Sigmoid colon (tissue), 7 donors: ENCODE measurements at places on chromosomes 16 and 17.

DNA sequence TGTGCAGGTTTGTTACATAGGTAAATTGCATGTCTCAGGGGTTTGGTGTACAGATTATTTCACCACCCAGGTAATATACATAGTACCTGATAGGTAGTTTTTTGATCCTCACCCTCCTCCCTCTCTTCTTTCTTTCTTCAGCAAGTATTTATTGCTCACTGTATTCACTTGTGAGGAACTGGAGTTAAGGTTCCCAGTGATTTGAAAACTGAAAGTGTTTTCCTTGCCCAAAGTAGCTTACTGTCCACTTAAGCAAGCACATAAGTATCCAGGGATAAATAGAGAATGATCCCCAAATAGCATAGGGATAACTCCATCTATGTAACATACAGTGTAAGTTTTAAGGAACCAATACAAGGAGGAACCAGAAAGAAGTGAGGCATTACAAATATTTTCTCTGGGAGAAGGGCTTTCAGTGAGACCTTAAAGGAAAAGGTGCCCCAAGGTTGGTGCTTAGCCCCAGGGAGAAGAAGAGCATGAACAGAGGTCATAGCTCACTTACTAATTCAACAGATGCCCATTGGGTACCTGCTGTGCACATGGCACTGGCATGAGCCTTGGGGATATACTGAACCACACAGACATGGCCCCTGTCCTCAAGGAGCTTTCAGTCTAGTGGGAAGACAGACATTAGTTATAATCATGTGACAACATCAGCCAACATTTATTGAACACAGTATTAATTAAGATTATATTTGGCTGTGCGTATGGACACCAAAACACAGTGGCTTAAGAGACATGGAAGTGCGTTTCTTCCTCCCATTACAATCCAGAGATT is 17.0 kb downstream of the MYL4 start:
- no peak for DNase-seq

DNA sequence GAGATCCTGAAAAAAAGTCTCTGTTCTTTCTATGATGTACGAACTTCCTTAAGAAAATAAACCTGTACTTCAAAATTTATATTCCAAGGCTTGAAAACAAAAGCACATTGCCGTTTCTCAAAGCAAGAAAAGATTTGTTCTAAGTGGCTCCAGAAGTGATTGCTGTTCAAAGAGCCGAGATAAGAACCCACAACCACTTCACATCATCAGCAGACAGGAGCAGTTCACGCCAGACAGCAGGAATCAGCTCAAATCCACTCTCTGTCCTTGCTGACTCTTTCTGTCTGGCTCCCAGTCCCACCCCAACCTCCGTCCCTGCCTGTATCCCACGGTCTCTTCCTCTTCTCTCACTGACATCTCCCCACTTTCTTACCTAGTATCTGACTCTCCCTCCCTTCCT is 85.0 kb upstream of the MYOCD start:
- no peak for DNase-seq

- DNase-seq = no peak
Measured at GRCh38 chr17:37300683-37301082, 75.1 kb upstream of the C17orf78 start.

- no peak for DNase-seq
Measured at GRCh38 chr16:10972819-10973464, 28.6 kb downstream of the CLEC16A start.

DNA sequence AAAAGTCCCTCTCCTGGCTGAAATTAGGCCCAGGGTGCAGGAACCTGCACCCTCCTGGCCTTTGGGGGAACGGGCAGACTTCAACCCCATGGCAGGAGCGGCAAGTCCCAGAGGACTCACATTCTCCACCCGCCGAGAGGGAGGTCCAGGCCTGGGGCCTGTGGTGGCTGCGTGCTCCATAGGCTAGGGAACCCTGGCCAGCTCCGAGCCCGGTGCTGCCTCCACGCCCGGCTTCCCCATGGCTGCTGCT is 130 bp downstream of the CCDC78 start:
- DNase-seq = no peak

DNA sequence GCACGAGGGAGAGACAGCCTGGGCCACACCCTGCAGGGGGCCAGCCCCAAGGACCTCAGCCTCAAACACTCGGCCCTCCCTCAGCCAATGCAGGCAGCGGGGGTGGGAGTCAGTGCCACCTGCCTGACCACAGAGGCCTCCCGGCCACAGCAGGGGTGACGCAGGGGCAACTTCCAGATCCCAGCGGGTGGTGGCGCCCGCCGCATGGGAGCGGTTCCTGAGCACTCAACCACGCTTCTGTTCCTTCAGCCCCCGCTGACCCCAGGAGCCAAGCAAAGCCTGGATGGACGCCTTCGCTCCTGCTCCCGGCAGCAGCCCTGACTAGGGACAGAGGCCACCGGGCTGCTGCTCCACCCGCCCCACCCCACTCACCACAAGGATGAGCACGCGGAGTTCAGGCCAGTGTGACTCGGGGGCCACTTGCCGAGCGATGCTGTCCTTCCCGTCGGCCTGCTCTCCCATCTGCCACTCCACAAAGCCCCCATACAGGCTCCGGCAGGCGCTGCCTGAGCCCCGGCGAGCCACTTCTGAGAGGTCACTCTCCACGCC is 5.0 kb upstream of the CYBA start:
- DNase-seq = no peak

GRCh38 chr16:84746231-84746630 is 46.4 kb downstream of the USP10 start:
- no peak for DNase-seq

- no peak for DNase-seq
Measured at GRCh38 chr16:78775161-78775561, 675.7 kb downstream of the WWOX start.

DNA sequence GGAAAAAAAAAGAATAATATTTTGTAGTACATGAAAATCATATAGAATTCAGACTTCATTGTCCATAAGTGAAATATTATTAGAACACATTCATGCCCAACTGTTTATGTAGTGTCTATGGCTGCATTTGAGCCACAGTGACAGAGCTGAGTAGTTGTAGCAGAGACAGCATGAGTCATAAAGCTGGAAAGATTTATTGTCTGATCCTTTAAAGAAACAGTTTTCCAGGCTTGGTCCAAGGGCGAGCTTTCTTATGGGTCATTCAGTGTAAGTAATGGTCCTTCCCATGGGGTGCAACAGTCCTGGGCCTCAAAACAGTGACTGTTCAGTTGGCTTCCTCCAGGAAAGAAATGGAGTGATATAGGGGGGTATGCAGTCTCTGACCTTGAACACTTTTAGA is 260.2 kb downstream of the HS3ST4 start:
- no peak for DNase-seq

- DNase-seq = no peak
Measured at GRCh38 chr17:72396121-72396520, 275.3 kb downstream of the SOX9 start.

GRCh38 chr17:48047113-48047740 is 932 bp upstream of the NFE2L1 start:
- DNase-seq = peak; percentile 41

GRCh38 chr17:63189930-63190329 is 223.9 kb downstream of the TANC2 start:
- DNase-seq = no peak

DNA sequence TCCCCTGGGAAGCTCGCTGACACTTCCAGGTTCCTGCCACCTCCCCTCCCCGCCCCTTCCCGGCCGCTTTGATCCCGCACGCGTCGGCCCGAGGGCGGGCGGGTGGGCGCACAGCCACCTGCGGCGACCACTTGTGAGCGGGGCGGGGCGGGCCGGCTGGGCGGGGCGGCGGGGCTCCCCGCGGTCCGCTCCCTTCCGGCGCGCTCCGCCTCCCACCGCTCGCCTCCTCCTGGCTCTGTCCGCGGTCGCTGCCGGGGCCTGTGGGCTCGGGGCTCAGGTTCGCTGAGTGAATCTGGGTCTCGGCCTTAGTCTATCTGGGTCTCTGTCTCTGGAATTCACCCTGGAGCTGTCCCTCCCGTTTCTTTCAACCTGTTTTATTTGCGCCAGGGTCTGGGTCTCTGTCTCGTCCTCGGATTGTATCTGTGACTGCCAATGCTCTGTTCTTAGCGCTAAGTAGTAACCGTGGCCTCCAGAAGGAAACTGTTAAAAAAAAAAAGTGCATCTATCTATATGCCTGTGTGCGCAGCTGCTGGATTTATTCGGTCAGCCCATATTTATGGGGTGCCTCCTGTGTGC is 2.7 kb upstream of the HES7 start:
- no peak for DNase-seq
